Activated CD8-positive, alpha-beta T cell treated with anti-CD3 and anti-CD28 coated beads for 36 hours (primary cell): ENCODE measurements at places on chromosomes 12 and 14.

DNA sequence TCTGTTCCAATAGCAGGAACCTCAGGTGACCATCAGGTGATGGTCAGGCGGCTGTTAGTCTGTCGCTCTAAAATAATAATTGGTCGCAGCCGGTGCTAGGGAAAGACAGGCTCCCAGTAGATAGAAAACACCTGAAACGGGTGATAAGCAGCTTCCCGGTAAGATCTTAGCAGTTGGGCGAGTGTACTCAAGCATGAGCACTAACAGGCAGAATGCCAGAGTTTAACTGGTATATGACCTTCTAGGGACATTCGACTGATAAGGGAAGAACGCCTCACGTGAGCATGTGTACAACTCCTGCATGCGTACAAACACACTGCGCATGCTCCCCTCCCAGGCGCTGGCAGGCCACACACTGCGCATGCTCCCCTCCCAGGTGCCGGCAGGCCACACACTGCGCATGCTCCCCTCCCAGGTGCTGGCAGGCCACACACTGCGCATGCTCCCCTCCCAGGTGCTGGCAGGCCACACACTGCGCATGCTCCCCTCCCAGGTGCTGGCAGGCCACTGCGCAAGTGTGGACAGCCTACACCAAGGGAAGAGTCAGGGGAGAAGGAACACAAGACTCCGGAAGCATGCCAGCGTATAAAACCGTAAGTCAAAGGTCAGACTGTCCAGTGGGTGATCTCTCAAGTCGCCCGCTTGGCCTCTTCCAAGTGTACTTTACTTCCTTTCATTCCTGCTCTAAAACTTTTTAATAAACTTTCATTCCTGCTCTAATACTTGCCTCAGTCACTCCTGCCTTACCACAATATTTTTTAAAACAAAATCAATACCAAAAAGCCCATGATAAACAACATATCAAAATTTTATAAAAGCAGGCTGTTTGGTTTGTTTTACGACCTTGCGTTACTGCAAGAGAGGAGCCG, 24.5 kb downstream of the GPRC5D start:
- DNase-seq, result peak; percentile 9
- peak overlapping the region; percentile 10 for H3K4me3 ChIP-seq
- no peak overlapping the region for H3K27ac ChIP-seq
- H3K27me3 ChIP-seq, result no peaks in the 10 kb centered on the region
- no peaks in the 10 kb centered on the region for H3K36me3 ChIP-seq
- H3K4me1 ChIP-seq, result no peaks in the 10 kb centered on the region

DNA sequence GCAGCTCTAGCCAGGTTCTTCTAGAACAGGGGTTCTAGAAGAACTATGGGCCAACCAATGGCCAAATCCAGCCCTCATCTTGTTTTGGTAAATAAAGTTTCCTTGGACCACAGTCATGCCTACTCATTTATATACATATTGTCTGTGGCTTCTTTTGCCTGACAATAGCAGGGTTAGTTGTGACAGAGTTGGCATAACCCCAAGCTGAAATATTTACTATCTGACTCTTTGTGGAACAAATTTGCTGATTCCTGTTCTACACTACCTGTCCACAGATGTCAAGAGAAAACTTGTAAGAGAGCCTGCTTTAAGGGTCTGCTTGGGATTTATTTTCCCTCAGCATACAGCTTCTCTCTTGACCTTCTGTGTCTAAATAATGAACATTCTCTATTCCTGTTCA, 289.0 kb downstream of the KSR2 start:
- H3K4me1 ChIP-seq, result no peaks in the 10 kb centered on the region
- no peak for DNase-seq
- H3K27me3 ChIP-seq, result peaks cover 2% of the 10 kb centered on the region

DNA sequence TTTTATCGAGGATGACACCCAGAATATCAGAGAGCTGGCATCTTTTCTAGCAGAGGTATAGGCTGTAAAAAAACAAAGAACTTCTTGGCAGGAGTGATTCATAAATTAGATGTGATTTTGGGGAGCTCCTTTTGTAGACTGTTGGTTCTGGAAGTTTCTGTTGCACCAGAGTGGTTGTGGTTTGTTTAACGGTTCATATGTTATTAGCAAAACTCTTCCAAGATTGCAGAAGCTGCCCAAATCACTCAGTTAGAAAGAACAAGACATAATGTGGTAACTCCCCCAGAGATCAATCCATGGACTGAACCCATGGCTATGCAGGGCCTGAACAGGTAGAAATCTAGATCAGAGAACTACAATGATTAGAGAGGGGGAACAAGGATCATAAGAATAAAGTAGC, 6.7 kb upstream of the RNASE10 start:
- H3K36me3 ChIP-seq, result no peaks in the 10 kb centered on the region
- no peaks in the 10 kb centered on the region for H3K27me3 ChIP-seq
- H3K4me1 ChIP-seq, result peaks cover 28% of the 10 kb centered on the region
- no peak for DNase-seq
- no peak overlapping the region for H3K27ac ChIP-seq

DNA sequence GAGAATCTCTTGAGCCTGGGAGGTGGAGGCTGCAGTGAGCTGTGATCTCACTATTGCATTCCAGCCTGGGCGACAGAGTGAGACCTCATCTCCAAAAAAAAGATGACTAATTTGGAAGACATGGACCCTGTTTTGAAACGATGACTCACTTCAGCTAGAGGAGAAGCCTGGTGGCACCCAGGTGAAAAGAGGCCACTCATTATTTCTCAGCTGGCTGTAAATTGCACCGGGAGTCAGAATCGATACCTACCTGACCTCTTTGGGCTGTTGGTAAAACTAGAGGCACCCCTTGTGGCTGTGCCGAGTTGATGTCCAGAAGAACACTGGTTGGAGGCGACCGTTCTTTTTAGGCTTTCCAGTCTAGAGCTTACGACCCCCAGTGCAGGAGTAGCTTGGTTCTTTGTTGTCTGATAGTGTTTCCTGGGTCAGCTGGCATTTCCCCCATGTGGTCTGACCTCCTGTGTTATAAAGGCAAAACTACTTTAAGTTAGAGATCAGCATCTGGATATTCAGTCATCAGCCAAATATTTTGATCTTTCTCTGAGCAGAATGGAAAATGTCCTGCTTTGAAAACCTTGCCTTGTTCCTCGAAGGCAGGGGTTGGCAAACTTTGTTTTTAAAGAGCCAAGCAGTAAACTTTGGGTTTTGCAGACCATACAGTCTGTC, 93.2 kb downstream of the CHST11 start:
- DNase-seq, result no peak
- H3K4me3 ChIP-seq, result no peak overlapping the region
- H3K36me3 ChIP-seq, result peaks cover 3% of the 10 kb centered on the region
- H3K4me1 ChIP-seq, result peaks cover 28% of the 10 kb centered on the region
- H3K27ac ChIP-seq, result no peak overlapping the region

DNA sequence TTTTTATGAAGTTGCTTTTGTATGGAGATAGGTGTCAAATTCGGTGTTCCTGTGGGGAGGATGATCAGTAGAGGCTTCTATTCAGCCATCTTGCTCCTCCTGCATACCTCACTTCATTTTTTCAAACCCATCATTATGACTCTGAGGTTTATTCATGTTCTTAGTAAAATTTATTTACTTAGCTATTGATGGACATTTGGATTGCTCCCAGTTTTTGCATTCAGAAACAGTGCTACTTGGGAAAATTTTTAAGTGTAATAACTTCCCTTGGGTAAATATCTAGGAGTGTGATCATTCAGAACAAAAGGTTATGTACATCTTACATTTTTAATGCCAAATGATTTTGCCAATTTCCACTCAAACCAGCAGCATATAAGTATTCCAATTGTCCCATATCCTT, 208.3 kb downstream of the SYNE2 start:
- H3K4me1 ChIP-seq, result no peaks in the 10 kb centered on the region
- H3K27me3 ChIP-seq, result no peaks in the 10 kb centered on the region
- no peak for DNase-seq
- no peak overlapping the region for H3K27ac ChIP-seq
- H3K4me3 ChIP-seq, result no peak overlapping the region
- H3K36me3 ChIP-seq, result peaks cover 4% of the 10 kb centered on the region

- H3K4me1 ChIP-seq, result peaks cover 69% of the 10 kb centered on the region
- H3K4me3 ChIP-seq, result peak overlapping the region; percentile 97
- no peak for DNase-seq
- no peaks in the 10 kb centered on the region for H3K27me3 ChIP-seq
- H3K36me3 ChIP-seq, result peaks cover 36% of the 10 kb centered on the region
- peak overlapping the region; percentile 95 for H3K27ac ChIP-seq
These were observed 2.4 kb downstream of the SH2B3 start for GRCh38 chr12:111408116-111408440.

DNA sequence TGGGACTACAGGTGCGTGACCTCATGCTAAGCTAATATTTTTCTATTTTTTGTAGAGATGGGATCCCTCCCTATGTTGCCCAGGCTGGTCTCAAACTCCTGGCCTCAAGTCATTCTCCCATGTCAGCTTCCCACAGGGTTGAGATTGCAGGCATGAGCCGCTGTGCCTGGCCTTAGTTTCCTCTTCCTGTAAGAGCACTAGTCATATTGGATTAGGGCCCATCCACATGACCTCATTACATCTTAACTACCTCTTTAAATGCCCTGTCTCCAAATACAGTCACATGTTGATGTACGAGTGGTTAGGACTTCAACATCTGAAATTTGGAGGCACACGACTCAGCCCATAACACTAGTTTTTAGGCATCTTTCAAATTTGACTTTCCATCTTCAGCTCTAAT, 72.2 kb upstream of the RASSF3 start:
- H3K36me3 ChIP-seq, result no peaks in the 10 kb centered on the region
- no peak for DNase-seq
- H3K4me3 ChIP-seq, result no peak overlapping the region
- H3K27ac ChIP-seq, result no peak overlapping the region
- H3K4me1 ChIP-seq, result no peaks in the 10 kb centered on the region

GRCh38 chr12:27624586-27624985, 71.7 kb upstream of the REP15 start:
- H3K27ac ChIP-seq, result no peak overlapping the region
- DNase-seq, result no peak
- peaks cover 16% of the 10 kb centered on the region for H3K4me1 ChIP-seq
- no peak overlapping the region for H3K4me3 ChIP-seq

GRCh38 chr12:114812858-114813761, 129.1 kb upstream of the TBX3 start:
- peaks cover 11% of the 10 kb centered on the region for H3K27me3 ChIP-seq
- H3K4me1 ChIP-seq, result peaks cover 2% of the 10 kb centered on the region

GRCh38 chr14:101881426-101881825, 82.9 kb upstream of the DYNC1H1 start:
- H3K27ac ChIP-seq, result peak overlapping the region; percentile 44
- peaks cover 62% of the 10 kb centered on the region for H3K36me3 ChIP-seq
- no peak overlapping the region for H3K4me3 ChIP-seq
- no peak for DNase-seq
- H3K27me3 ChIP-seq, result no peaks in the 10 kb centered on the region
- peaks cover 49% of the 10 kb centered on the region for H3K4me1 ChIP-seq
